ENCODE measurements at places on chromosomes 13 and 19. TPM values are rescaled to one million over a fixed set of nuclear protein-coding genes. Genes with fewer than 3 reads are reported as not detected.

The ZNF175 gene
- 0.39 TPM for polyA plus RNA-seq

The CAPS gene
- 0.34 TPM for polyA plus RNA-seq

The DPF1 gene
- polyA plus RNA-seq: not detected

The ZNF560 gene
- not detected for polyA plus RNA-seq

GRCh38 chr19:51055866-51056265 is 9.0 kb downstream of the KLK13 start:
- DNase-seq: no peak
- no peaks in the 10 kb centered on the region for H3K4me1 ChIP-seq
- no peaks in the 10 kb centered on the region for H3K36me3 ChIP-seq
- H3K27me3 ChIP-seq: peaks cover 13% of the 10 kb centered on the region
- no peak overlapping the region for H3K27ac ChIP-seq
- H3K4me3 ChIP-seq: no peak overlapping the region

GRCh38 chr19:16336571-16336970 is 11.9 kb downstream of the KLF2 start:
- no peaks in the 10 kb centered on the region for H3K27me3 ChIP-seq
- H3K4me3 ChIP-seq: no peak overlapping the region
- no peak for DNase-seq

DNA sequence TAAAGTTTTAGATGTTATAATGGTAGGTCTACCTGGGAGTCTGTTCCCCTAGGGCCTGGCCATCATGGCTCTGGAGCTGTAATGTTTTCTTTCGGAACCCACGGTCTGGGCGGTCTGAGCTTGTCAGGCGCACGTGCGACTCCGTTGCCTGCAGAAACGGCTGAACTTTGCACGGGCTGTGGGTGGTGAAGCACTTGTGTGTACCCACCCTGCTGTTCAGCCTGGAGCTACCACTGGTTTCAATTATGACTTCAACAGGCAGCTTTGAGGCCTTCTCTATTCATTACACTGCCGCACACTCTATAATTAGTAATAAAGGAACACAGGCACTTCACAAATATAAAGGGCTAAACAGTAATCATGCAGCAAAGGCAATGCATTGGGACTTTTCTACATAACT is 6.0 kb downstream of the PCDH8 start:
- H3K4me3 ChIP-seq: no peak overlapping the region
- DNase-seq: no peak
- no peaks in the 10 kb centered on the region for H3K36me3 ChIP-seq
- peaks cover 29% of the 10 kb centered on the region for H3K27me3 ChIP-seq
- H3K27ac ChIP-seq: no peak overlapping the region

DNA sequence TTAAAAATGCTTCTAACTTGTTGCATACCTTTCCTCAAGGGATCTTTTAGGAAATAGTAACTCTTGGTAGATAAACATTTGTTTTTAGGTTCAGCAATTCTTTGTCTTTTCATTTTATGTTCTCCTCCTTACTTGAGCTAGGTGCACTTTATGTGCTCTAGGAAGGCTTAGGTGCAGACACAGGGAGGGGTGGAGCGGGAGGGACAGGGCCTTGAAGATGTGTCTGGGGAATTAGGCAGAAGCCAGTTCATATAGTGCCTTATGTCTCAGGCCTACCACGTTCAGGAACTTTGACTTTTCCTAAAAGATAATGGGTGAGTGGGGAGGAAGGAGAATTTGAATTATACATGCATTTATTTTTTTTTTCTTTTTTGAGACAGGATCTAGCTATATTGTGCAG is 37.7 kb downstream of the IRS2 start:
- peaks cover 4% of the 10 kb centered on the region for H3K4me1 ChIP-seq
- no peak overlapping the region for H3K27ac ChIP-seq
- DNase-seq: no peak
- no peak overlapping the region for H3K4me3 ChIP-seq
- H3K27me3 ChIP-seq: no peaks in the 10 kb centered on the region
- H3K36me3 ChIP-seq: peaks cover 6% of the 10 kb centered on the region

DNA sequence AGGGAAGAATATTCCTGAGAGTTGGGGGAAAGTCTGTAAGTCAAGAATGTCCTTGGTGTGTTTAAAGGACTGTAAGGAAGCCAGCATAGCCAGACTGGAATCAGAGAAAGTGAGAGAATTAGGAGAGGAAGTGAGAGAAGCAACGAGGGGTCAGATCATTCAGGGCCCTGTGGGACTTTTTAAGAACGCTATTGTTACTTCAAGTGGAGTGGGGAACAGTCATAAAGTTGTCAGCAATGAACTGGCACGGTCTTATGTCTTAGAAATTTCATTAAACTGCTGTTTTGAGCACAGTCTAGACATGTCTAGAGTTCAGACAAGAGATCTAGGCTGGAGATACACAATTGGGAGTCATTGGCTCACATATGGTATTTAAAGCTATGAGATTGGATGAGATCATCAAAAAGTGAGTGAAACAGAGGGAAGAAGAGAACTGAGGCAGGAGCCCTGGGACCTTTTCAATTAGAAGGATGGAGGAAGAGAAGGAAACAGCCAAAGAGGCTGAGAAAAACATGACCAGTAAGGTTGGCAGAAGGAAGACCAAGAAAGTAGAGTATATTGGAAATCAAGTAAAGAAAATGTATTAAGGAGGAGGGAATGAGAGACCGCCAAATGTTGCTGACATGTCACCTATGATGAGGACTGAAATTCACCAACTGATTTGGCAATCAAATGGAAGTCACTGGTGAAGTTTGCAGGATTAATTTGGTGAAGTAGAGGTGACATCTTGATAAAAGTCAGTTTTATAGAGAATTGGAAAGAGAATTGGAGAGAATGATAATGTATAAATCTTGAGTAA is 263.5 kb downstream of the GPC5 start:
- H3K27me3 ChIP-seq: no peaks in the 10 kb centered on the region
- H3K4me3 ChIP-seq: no peak overlapping the region
- no peak overlapping the region for H3K27ac ChIP-seq
- no peaks in the 10 kb centered on the region for H3K4me1 ChIP-seq
- no peak for DNase-seq

GRCh38 chr13:72886272-72887067 is 104.5 kb downstream of the PIBF1 start:
- no peak overlapping the region for H3K27ac ChIP-seq
- no peaks in the 10 kb centered on the region for H3K36me3 ChIP-seq
- DNase-seq: no peak
- H3K27me3 ChIP-seq: no peaks in the 10 kb centered on the region
- H3K4me1 ChIP-seq: no peaks in the 10 kb centered on the region
